ENCODE measurements at places on chromosomes 7 and 10. TPM values are rescaled to one million over a fixed set of nuclear protein-coding genes. Genes with fewer than 3 reads are reported as not detected.

DNA sequence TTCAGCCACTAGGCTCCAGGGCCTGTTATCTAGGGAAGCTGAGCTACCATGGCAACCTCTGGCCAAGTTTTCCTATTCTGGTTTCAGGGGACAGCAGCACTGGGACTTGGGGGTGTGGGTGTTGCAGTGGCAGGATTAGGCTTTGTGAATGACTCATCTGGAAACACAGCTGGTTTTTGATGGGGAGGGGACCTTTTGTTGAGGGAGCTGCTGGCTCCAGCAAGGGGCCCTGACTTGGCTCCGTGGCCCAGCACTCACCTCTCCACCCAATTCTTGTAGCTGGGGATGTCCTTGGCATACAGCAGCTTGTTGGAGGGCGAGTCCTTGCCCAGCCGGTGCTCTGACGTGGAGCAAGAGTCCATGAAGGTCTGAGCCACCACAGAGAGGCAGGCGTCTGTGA, 435.9 kb downstream of the PLXNA4 start:
- no peak for DNase-seq

DNA sequence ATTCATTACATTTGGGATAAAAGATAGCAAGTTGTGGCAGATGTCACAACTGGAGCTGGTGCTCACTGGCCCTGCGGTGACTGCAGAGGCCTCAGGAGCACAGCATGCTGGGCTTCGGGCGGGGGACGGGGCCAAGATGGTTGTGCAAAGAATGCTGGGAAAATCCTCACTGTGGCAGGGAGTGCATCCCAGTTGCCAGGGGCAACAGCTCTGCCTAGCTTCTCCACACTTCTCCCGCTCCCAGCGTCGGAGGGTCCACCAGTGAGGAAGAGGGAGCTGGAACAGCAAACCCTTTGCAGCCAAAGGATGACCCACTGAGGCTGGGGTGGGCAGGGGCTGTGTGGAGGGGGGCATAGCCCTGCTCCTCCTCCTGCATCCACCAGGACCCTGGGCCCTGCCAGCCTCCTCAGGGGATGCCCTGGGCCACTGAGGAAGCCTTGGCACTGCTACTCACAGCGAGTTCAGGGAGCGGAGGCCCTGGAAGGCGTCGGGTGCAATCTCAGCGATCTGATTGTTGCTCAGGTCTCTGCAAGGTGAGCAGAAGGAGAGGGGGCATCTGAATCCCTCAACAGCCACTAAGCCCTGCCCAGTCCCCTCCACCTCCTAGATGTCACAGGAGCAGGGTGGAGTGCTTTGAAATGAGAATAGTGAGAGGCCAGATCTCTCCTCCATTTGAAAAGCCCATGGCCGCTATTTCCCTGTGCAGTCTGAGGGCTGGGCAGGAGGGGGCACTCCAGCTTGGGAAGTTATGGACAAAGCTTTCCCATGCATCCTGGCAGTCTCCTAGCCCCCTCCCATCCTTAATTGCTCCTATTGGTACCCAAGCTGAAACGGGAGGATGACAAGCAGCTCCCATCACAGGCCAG, 126.5 kb downstream of the SLIT1 start:
- DNase-seq = no peak

DNA sequence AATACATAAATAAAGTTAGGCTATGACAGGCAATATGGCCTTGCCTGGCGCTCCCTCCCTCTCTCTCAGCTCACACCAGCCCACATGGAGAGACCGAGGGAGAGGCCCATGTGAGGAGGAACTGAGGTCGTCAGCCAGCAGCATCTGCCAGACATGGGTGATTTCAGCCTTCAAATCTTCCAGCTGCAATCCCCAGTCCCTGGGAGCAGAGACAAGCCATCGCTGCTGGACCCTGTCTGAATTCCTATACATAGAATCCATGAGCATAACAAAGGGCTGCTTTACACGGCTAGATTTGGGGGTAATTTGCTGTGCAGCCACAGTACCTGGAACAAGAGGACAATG, 35.6 kb downstream of the ANKRD16 start:
- DNase-seq = no peak

GRCh38 chr10:66982792-66983474, 57.1 kb downstream of the LRRTM3 start:
- no peak for DNase-seq

DNA sequence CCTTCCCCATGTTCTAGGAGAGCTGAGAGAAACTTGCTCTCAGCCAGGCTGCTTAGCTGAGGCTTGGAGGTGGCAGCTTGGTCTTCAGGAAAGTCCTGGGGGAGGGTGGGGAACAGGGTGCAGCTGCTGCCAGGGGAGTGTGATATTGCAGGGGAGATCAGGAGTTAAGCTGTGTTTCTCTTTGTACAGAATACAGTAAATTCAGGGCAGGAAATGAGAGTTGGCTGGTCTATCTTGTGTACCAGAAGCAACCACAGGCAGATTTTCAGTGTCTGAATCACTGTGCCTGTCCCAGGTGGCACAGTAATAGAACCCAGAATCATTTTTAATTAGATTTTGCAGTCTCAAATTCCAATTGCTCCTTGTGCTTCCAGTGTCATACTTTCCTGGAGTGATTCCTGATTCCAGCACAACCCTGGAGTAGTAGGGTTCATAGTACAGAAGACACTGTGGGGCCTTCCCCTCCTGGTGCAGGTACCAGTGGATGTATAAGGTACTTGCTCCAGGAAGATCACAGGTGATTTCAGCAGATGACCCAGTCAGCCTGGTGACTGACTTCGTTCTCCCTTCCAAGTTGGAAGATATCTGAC, 94.0 kb upstream of the TARP start:
- DNase-seq = no peak

DNA sequence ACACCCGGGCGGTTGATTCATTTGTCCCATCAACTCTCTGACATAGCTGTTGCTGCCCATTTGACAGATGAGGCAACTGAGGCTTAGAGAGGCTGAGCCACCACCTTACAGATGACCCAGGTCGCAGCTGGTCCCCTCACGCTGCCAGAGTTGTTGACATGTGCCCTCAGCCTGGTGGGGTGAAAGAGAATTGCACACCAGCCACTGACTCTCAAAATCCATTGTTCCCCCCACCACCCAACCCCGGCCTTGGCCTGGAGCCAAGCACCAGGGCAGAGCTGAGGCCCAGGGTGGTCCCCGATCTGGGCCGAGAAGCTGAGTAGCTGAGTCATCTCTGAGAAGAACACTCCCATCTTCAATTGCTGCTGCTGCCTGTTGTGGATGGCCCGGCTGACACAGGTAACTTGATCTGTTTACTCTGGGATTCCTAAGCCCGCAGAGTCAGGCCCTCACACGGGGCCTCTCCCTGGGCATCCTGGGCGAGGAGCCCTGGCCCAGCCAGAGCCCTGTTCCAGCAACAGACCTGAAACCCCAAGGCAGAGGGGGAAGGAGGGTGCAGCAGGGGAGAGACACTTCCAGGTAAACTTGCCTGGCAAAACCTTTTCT, 27.5 kb downstream of the PVRIG start:
- peak; percentile 82 for DNase-seq

DNA sequence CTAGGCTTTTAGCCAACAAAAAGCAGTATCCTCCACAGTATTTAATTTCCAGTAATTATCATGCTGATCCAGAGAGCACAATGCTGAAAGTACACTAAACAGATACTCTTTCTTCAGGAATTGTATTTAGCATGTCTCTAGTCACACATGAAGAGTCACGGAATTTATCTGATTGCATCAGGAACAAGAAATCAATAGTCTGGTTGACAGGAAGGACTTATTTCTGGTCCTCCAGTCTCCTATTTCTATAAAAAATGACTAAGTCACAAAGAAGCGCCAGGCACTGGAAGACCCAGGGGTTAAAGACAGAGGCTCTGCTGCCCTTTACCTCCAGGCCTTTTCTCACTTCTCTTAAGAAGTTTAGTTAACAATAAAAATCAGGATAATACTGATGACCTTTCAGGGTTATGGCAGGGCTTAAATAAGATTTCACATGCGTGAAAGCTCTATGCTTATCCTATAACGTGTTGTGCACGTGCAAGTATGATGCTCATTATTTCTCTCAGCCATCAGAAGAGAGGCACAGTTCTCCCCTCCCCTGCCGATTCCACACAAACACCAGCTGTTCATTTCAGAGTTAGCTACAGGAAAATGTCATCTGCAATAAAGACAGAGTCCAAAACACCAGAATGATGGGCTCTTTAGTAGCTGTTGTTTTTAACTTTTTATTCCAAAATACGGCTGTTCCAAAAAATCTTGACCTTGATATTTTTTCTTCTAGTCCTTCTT, 36.9 kb downstream of the SLC26A4 start:
- DNase-seq = no peak

- DNase-seq = no peak
Measured at GRCh38 chr7:157827045-157827862, 490.4 kb downstream of the DNAJB6 start.

DNA sequence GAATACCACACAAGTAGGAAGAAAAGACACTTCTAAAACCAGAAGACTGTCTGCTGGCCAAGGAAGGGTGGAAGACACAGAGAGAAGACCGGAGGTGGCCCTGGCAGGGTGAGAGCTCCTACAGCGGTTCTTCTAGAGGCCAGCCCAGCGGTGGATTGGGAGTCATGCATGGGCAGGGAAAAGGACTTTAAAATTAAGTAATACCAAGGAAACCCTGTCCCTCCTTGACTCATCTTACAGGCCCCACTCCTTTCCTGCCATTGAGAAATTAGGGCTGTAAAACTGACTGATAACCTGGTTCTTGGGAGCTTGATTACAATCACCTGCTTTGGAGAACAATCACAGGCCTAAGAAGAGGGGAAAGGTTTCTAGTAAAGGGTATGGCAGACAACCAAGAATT, 16.1 kb downstream of the CALML3 start:
- DNase-seq = no peak

DNA sequence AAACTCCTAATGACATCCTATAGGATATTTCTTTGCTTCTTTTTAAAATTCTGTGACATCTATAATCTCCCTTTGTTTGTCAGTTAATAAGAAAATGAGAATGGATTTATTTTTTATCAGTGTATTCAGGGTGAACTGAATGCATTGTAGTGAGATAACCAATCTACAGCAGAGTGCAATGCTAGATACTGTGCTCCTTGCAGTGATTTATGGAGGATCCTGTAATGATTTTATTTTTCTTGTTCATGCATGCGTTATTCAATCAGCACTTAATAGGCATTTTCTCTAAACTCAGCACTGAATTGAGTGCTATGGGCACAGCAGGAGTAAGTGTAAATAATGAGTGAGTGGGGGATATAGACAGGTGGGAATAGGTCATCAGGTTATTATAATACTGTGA, 253.9 kb downstream of the CDK14 start:
- DNase-seq = no peak

Gene EPO
- polyA plus RNA-seq = not detected

Gene FXYD4
- polyA plus RNA-seq = not detected

Gene LIPF
- polyA plus RNA-seq = not detected
